ENCODE measurements at places on chromosomes 3 and 15.

GRCh38 chr3:49865198-49865784 lies 4.4 kb downstream of the CAMKV start:
- DNase-seq, result no peak

GRCh38 chr15:43777267-43777914 lies 625 bp upstream of the ELL3 start:
- DNase-seq, result peak; percentile 69

- no peak for DNase-seq
These were observed 399.2 kb downstream of the LRTM1 start for GRCh38 chr3:54528668-54529067.

DNA sequence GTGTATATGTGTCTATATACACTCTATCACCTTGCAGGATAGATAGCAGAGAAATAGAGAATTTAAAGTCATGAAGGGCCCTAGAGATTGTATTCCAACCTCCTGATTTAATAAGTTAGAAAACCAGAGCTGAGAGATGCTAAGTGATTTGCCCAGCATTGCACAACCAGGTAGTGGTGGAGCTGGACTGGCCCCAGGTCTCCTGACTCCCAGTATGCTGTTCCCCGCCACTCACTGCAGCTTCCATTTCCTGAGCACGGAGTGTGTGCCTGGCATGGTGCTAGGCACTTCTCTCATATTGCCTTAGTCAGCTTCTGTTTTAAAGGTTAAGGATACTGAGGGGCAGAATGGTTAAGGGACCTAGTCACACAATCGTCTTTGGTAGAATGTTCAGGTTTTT lies 129.4 kb upstream of the KLHL25 start:
- no peak for DNase-seq

DNA sequence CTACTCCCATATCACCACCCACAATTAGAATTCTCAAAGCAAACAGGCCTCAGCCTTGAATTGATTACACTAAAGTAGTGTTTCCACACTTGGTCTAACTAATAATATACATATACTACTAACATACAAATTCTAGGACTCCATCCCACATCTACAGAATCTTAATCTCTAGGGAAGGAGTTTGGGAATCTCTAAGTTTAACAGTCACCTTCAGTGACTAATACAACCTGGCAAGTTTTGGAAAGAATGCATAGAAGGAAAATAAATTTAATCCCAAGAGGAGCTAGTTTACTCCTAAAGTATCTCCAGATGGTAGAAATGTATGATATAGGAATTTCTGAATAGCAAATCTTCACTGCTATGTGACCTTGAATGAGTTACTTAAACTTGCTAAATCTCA lies 9.1 kb downstream of the CLPX start:
- DNase-seq, result no peak

DNA sequence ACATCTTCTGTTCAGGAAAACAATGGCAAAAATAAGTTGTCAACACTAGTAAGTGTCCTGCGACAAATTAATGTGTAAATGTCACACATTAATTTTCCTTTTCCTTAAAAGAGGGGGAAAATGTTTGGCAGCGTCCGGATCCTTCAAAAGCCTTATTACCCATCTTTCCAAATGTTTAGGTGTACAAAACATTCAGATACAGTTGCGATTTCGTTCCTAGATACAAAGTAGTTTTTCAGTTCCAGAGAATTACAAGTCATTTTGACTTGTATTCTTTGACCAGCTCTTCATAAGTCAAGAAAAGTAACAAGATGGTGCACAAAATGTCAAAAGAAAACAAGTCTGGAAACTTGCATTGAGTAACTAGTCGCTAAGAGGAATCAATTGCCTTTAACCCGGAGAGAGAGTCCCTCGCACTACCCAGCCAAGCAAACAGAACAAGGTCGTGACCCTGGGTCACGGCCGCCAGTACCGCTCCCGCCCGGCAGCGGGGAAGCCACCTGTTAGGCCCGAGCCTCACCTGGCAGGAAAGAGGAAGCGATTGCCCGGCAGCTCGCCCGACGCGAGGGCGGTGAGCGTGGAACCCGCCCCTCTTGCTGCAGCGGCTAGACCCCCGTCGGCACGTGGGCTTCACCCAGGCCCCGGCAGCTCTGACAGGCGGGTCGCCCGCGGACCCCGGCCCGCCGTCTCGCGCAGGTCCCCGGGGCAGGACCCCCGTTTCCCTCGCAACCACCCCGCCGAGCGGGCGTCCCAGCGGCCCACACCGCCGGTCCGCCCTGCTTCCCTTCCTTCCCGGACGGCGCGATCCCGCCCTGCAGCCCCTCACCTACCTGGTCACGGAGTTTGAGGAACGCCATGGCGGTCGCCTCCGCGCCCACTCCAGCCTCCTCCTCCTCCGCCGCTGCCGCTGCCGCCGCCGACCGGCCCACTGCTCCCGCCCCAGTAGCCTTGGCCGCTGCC lies 61.0 kb upstream of the ANKRD28 start:
- DNase-seq, result peak; percentile 41

DNA sequence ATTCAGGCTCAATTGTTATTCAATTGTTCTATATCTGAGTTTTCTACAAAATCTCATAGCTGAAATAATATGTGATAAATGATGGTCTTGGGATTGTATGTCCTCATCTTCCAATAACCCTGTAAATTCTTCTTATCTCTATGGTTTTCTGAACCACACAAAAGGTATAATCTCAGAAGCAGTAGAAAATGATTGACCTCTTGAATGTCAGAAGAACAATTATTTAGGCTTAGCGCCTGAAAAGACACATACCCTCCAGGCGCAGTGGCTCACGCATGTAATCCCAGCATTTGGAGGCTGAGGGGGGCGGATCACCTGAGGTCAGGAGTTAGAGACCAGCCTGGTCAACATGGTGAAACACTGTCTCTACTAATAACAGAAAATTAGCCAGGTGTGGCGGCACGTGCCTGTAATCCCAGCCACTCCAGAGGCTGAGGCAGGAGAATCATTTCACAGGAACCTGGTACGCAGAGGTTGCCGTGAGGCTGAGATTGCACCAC lies 288.0 kb upstream of the TBC1D5 start:
- no peak for DNase-seq

GRCh38 chr15:52706091-52706490 lies 26.9 kb upstream of the ATOSA start:
- no peak for DNase-seq

DNA sequence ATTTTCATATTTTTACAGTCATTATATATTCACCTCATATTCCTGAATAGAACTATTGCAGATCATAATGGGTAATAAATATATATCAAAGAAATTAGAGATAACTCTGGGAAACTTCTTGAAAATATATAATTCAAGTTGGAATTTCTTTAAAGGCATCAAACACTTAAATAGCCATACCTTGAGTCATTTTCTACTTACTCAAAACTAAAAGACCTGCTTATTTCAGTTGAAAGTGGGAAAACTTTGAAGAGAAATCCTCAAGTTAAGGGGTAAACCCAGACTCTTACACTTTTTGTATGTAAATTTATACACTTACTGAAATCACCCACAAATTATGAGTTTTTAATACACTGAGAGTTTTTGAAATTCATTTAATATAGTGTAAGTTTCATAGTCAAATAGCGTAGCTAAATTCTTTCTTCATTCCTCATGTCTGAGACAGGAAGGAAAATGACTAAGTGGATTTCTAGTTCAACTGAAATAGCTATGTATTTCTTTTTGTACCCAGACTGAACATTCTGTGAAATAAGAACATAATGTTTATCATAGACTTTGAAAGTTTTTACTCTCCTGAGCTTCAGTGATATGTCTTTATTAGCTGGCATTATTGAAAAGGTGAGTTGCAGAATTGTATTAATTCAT lies 4.6 kb upstream of the ALCAM start:
- DNase-seq, result no peak

GRCh38 chr3:5296362-5296761 lies 108.9 kb downstream of the EDEM1 start:
- no peak for DNase-seq

- no peak for DNase-seq
These were observed 124.3 kb downstream of the LRIG1 start for GRCh38 chr3:66376568-66376967.

- DNase-seq, result no peak
These were observed 41.1 kb upstream of the SRGAP3 start for GRCh38 chr3:9290566-9290965.

GRCh38 chr3:124633524-124633923 lies 96.7 kb upstream of the UMPS start:
- DNase-seq, result no peak

- no peak for DNase-seq
These were observed 29.5 kb upstream of the ULK4 start for GRCh38 chr3:41991437-41991836.

GRCh38 chr3:155286736-155287135 lies 6.7 kb downstream of the STRIT1 start:
- no peak for DNase-seq

DNA sequence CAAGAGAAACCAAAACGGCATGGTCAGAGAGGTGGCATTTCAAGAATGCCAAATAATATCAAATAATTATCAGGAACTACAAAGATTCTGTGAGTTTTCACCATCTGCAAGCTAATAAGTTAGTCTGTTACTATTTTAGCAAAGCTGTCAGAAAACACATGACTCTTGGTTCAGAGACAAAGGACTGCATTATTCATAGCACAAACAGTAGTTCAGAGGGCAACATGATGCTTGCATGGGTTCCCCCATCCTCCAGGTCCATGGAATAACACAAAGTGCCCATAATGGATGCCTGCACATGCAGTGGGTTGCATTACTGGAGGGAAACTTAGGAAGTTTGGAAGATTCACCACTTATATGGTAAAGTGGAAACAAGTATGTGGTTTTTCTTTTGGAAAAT lies 228.8 kb upstream of the ALCAM start:
- no peak for DNase-seq

- DNase-seq, result no peak
These were observed 23.2 kb downstream of the NRG4 start for GRCh38 chr15:75989045-75989444.

- DNase-seq, result no peak
These were observed 91.7 kb downstream of the NR1I2 start for GRCh38 chr3:119873646-119874045.

DNA sequence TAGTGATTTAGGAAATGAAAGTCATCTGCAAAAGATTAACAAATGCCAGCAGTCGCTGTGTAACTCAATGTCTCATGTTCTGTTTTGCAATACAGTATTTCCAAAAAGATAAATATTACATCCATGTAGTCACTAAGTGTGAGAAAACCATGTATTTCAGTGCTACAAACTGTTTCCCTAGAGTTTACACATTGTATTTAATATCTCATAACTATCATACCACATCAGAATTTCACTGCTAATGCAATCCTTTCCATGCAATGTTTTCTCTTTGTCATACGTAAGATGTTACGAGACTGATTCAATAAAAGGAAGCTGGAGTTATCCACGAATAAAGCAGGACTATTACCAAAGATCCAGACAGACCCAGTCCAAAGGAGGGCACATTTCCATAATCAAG lies 269.4 kb downstream of the GBE1 start:
- DNase-seq, result no peak

DNA sequence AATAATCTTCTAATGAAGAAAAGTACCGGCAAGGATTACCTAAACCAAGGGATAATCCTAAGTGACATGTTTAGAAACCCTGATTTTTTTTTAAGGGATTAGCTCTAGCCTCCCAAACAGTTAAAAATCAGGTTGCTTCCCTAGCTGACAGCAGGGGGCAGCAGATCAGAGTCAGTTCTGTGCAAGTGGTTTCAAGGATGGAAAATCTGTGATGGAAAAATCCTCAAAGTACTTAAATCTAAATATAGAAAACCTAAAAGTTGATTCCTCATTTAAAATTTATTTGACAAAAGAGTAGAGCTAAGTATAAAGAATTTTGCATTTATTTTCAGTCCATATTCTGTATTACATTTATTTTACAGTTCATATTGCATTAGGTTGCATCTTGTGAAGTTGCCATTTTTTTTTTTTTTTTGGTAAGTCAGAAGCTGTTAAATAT lies 107.6 kb downstream of the PEX5L start:
- DNase-seq, result peak; percentile 5

GRCh38 chr15:98737159-98737558 lies 88.8 kb downstream of the IGF1R start:
- DNase-seq, result no peak

DNA sequence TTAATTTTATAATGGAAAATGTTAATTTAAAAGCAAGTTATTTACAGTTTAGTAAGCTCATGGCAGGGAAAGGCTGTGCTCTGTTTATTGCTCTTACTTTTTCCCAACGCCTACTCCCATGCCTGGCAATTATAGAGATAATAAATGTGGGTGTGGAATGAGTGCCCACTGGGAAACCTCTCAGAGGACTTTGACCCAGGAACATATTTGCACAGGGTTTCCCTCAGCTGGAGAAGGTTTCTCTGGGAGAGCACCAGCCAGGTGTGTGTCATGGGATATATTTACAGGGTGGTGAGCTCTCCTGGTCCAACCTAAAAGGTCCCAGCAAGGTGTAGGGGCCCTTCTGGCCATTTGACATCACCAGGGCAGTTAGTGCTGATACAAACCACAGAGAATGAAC lies 27.9 kb downstream of the ZNF710 start:
- DNase-seq, result no peak

GRCh38 chr3:16873872-16874271 lies 10.9 kb upstream of the PLCL2 start:
- DNase-seq, result no peak

- no peak for DNase-seq
These were observed 62.4 kb downstream of the MBNL1 start for GRCh38 chr3:152331018-152331541.

DNA sequence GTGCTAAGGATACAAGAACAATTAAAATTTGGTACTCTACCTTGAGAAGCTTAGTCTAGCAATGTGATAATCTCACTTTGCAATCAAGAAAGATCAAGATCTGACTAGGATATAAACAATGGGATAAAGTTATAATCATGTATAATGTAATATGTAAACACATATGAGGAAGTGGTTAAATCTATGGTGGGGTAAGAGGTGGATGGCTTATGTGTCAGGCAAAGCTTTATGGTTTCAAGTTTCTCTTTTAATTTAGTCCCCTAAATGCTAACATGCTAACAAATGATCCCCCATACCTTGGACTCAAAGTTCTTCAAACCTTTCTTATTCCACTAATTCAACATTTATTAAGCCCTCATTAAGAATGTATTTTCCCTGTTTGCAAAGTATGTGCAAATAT lies 2.5 kb downstream of the RSL24D1 start:
- no peak for DNase-seq

- no peak for DNase-seq
These were observed 17.6 kb upstream of the ACTL6A start for GRCh38 chr3:179544981-179545645.

- no peak for DNase-seq
These were observed 88.9 kb upstream of the OSBPL11 start for GRCh38 chr3:125684199-125684598.

DNA sequence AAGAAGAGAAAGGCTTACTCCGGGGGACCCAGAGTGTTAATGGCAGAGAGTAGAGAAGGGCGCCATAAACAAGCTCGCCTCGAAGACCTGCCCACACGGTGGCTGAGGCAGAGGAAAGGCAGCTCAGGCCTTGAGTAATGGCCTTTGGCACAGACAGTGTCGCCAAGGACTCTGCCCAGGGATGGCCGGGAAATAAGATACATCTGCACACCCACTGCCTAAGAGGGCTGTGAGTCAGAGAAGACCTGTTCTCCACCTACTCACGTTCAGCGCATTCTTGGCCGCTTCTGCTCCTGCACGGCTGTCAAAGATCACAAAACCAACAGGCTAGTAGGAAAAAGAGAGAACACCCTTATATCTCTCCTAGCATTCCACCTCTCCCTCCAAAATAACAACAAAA lies 26.2 kb downstream of the RBPMS2 start:
- DNase-seq, result no peak
